ENCODE measurements at places on chromosomes 5 and 9.

- DNase-seq, result no peak
Observed at GRCh38 chr5:162474239-162474638, 406.7 kb downstream of the GABRG2 start.

GRCh38 chr5:143820451-143820850 is 8.5 kb downstream of the HMHB1 start:
- DNase-seq, result no peak

DNA sequence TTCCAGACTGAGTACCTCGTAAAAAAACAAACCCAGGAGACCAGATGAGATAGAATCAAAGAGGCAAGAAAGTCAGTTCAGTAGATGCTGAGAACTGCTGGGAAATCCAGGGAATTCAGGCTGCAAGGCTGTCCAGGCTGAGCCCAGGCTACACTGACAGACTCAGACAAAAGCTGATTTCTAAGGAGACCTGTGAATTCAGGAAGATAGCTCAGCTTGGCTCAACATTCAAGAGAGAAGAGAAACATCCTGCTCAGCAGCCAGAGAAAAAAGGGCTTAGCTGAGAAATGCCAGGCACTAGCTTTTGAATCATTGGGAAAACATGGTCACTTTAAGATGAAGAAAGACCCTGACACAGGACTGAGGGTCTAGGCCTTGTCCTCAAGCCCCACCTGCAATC is 118.2 kb upstream of the SLC44A1 start:
- no peak for DNase-seq

DNA sequence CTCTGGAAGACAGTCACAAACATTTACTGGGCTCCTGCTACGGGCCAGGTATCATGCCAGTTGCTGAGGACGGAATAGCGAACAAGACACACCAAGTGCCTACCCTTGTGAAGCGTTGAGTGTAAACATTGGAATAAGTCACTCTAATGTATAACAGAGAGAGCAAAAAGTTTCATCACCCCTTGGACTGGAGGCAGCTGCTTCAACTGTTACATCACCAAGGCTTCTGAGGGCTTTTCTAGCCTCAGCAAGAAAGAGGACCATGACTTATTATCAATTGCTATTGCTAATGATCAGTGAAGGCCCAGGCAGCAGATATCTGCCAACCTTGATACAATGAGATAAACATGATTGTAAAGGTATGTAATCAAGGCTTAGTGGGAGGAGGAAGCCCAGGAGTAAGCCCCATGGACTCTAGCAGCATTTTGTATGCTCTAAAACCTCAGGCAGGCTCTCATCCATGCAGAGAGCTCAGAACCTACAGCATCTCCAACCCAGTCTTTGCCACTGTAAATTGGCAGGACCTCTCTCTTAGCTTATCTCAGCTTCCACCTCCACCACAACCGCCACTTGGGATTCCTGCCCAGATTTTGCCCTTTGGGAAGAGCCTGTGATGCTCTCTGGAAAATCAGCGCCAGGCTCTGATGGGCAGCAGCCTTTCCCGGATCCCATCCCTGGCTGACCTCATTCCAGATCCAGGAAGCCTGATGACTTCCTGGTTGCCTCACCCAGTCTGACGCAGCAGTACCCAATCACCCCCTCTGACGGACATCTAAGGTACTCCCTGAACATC is 54.5 kb downstream of the ADAM19 start:
- DNase-seq, result no peak

- DNase-seq, result no peak
Observed at GRCh38 chr5:52656569-52657246, 131.0 kb upstream of the ITGA1 start.

DNA sequence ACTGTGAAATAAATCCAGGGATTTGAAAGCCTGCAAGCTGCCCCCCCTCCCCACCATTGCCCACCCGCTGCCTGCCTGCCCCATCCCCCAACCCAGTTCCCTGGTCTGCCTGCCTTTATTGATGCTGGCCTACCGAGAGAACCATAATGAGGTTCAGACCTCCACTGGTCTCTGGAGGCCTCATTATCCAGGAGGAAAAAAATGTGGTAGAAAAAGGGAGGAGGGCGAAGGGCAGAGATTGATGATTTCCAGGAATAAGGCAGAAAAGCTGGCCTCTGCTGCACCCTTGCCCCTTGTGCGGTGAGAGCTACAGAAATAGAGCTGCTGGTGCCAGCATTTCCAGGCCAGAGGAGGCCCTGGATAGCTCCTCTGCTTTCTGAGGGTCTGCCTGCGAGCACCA is 216.1 kb downstream of the PAPPA start:
- DNase-seq, result peak; percentile 25

- no peak for DNase-seq
Observed at GRCh38 chr9:112780450-112781036, 30.0 kb downstream of the SNX30 start.

DNA sequence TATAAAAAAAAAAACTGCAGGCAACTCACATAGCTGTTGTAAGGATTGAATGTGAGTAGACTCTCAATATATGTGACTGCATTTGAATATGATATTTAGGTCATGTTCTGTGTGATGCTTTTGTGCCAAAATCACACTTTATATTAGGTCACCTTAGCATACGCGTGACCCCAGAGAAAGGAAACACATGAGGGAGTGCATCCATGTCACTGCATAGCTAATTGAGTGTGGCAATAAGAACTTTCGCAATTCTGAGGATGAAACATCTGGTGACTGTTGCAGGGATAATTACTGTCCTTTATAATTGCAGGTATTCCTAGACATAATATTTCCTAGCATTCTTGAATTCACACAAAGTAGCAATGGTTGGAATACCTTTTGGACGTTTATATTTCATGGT is 459.5 kb upstream of the KLF4 start:
- DNase-seq, result no peak

DNA sequence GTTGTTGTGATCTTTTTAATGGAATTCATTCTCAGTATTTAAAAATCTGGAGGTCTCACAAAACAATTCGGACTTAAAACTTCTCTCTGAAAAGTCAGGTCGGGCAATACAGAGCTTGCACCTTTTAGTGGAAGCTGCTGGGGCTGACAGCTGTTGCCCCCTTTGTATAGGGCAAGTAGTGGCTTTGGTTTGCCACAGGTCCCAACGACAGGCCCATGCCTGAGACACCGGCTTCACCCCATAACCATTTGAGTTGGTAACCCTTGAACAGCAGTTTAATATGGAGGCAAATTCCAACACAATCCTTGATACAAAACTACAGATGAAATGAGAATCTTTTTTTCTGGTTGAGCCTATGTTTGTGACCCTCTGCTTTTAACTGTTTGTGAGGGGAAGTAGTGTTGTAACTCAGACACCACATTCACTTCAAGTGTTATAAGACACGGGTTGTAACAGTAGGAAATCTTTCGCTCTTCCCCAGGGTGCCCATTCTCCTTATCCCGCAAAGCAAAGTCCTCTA is 752 bp upstream of the GLRX start:
- DNase-seq, result no peak

GRCh38 chr5:32302835-32303754 is 9.6 kb downstream of the MTMR12 start:
- no peak for DNase-seq

- DNase-seq, result no peak
Observed at GRCh38 chr5:130286971-130287370, 382.7 kb downstream of the CHSY3 start.

DNA sequence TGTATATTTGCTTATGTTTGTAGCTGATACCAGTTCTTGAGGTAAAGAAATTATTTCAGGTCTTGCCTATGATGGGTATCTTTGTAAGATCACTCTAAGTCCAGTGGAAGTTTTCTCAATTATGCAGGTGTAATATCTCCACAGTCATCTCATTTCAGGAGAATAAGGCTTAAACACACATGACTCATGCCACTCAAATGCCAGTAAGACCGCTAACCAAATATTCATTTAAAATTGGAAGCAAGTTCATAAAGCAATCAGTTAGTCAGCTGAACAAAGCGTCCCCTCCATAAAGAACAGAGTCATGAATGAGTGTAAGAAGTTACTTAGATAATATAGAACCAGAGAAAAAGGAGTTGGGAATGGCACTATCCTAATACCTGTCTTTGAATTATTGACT is 248.7 kb downstream of the LURAP1L start:
- no peak for DNase-seq

- no peak for DNase-seq
Observed at GRCh38 chr5:310941-311434, 10.5 kb upstream of the AHRR start.

DNA sequence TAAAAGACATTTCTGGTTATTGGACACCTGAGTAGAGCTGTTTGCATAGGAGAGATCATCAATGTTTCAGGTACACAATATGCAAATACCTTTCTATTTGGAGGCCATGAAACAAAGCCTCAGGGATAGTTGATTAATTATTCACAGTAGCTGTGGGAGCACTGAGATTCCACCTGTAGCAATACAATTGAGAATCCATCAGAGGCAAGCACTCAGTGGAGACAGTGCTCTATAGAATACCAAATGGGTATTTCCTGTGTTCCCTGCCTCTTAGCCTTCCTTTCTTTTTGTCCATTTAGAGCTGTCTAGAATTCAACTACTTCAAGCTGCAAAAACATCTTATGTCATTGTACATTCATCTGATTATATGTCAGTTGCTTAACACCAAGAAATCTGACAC is 1754.0 kb upstream of the ACO1 start:
- DNase-seq, result no peak

GRCh38 chr9:136849038-136849959 is at the start of gene PHPT1:
Gene PHPT1 (plus strand): TSS chr9:136849409. CDS start chr9:136849431, 22 bp downstream.
- peak; percentile 99 for DNase-seq

DNA sequence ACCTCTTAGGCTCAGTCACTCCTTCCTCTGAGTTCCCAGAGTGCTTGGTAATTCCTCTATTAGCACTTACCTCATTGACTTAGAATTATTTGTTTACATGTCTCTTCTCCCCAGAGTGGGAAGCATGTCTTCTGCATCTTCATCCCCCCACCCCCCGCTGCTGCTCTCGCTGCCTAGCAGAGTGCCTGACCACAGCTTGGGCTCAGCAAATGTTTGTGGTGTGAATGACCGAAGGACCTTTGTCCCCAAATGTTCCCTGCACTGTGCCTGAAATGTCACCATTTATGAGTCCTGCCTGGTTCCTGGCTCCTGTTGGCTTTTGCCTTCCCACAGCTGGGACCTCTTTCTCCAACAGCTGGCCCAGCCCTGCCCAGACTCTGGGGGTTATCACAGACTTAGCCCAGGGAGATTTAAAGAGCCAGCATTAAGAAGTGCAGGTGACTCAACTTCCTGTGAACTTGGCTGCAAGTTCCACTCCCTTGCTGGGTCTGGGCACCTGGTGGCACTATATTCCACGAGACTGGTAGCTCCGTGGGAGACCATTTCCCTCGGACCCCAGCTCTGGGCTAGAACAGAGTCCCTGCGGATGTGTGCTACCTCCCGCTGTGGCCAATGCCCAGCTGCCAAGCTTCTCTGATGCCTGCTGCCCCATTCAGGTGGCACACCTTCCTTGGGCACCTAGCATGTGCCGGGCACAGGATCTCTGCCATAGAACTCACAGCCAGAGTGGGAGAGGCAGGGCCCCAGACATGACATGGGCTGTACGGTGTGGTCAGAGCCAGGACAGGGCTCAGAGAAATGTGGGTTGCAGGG is 1.8 kb upstream of the HMCN2 start:
- DNase-seq, result no peak

DNA sequence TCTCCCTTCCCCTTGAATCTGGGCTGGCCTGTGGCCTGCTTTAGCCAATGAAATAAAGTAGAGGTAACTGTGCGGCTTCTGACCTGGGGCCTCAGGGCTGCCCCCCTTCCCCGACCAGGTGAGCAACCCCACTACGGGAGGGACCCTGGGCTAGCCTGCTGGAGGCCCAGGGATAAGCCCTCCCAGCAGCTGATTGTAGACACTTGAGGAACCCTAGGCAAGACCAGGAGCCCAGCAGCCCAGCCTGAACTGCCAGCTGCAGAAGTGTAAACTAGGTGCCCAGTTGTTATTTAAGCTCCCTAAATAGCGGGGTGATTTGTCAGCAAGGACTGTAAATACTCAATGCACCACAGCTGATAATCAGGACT is 41.3 kb downstream of the RAPGEF1 start:
- DNase-seq, result no peak

GRCh38 chr5:78430866-78431265 is 70.4 kb downstream of the SCAMP1 start:
- no peak for DNase-seq

DNA sequence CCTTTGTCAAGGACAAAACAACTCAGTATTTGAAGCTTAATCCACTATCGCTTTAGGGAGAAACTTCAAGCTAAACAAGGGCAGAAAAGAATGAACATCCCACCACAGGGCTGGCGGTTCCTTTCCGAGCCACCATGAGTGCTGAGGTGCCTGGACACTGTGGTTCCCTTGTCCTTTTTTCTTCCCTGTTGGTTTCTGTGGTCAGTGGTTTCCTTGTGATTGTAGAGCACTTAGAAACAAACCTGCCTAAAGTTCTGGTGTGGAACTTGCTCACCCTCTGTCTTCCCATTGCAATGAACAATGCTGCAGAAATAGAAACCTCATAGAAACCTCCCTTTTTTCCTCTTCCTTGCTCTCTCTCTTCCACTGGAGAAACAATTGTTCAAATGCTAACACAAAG is 79.3 kb upstream of the TBC1D2 start:
- no peak for DNase-seq

DNA sequence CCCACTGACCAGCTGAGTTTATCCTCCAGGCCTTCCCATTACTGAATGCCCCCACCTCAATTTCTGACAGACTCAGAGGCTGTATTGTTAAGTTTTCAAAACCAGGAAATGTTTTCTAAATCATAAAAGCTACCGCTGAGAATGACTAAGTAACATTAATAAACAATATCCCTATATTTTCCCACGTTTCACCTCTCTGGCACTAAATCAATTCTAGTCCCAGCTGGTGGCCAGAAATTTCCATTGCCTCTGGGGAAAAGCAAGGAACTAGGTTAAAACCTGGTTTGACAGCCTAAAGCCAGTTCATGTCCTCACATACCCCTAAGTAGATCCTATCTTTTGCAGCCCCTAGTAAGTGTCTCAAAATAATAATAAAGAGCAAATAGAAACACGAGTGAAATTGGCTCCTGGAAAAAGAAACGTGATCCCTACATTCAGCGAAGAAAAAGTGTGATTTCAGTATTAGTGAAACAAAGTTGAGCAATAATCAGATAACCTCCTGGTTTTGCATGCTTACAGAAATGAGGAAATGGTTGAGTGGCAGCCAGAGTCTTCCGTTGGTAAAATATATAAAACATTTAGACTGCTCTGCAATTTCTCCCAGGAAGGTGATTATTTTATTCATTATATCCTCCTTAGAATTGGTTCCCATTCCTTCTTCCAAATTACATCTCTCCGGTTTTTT is 110.9 kb downstream of the ESM1 start:
- DNase-seq, result no peak

GRCh38 chr9:128335161-128335560 is 5.2 kb upstream of the SLC27A4 start:
- no peak for DNase-seq

DNA sequence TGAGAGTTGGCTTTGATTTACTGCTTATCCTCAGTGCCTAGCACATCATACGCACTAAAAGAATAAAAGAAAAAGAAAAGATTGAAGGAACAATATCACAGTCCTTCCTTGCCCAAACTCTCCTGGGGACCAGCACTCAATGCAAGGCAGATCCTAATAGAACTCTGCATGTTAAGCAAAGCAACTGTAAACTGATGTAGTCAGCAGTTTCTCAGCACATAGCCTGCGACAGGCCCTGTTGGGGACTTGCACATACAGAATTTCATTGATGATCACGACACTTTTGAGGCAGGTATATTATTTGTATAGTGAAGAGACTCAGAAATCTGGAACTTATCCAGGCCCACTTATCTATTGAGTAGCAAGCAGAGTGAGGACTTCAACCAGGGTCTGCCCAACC is 15.4 kb downstream of the NIPAL4 start:
- DNase-seq, result no peak

Measured in BE2C (cell line).